ENCODE measurements at places on chromosomes 13 and 19. TPM values are rescaled to one million over a fixed set of nuclear protein-coding genes. Genes with fewer than 3 reads are reported as not detected.

DNA sequence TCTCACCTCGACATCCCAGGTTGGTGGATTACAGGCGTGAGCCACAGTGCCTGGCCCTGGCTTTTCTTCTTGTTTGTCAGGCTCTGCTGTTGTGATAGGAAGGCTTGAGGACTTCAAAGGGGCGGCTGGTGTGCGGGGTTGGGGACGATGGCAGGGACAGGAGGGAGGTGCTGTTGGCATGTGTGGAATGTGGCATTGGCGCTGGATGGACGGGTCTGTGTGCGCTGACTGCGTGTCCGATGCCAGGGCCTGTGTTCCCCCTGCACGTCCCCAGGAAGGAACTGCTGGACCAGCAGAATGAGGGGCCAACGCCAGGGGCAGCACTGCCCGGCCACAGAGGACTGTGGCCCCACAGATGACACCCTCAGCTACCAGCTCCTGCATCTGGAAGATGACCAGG lies 12.7 kb upstream of the PTBP1 start:
- DNase-seq, result no peak
- no peaks in the 10 kb centered on the region for H3K36me3 ChIP-seq
- no peak overlapping the region for H3K4me3 ChIP-seq
- H3K27me3 ChIP-seq, result no peaks in the 10 kb centered on the region
- no peak overlapping the region for H3K27ac ChIP-seq

DNA sequence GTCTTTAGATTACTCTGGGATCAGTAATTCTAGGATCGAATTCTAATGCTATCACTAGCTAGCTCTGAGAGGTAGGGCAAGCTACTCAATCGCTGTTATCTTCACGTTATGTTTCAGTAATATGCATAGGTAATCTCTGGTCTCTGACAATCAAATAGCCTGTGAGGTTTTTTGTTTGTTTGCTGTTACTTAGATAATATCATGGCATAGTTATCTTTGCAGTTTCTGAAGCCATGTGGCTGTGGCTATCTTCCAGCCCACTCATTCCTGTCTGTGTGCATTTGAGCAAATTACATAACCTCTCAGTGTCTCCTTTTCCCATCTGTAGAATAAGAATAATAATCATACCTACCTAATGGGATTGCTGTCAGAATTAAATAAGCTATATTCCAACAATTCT lies 330.2 kb downstream of the PCDH9 start:
- H3K4me1 ChIP-seq, result no peaks in the 10 kb centered on the region
- H3K27ac ChIP-seq, result no peak overlapping the region
- H3K27me3 ChIP-seq, result no peaks in the 10 kb centered on the region
- H3K4me3 ChIP-seq, result no peak overlapping the region

- H3K36me3 ChIP-seq, result no peaks in the 10 kb centered on the region
- no peak for DNase-seq
- H3K27me3 ChIP-seq, result no peaks in the 10 kb centered on the region
- H3K27ac ChIP-seq, result no peak overlapping the region
- H3K4me1 ChIP-seq, result no peaks in the 10 kb centered on the region
These were observed 2439.9 kb upstream of the PCDH20 start for GRCh38 chr13:63855457-63856118.

DNA sequence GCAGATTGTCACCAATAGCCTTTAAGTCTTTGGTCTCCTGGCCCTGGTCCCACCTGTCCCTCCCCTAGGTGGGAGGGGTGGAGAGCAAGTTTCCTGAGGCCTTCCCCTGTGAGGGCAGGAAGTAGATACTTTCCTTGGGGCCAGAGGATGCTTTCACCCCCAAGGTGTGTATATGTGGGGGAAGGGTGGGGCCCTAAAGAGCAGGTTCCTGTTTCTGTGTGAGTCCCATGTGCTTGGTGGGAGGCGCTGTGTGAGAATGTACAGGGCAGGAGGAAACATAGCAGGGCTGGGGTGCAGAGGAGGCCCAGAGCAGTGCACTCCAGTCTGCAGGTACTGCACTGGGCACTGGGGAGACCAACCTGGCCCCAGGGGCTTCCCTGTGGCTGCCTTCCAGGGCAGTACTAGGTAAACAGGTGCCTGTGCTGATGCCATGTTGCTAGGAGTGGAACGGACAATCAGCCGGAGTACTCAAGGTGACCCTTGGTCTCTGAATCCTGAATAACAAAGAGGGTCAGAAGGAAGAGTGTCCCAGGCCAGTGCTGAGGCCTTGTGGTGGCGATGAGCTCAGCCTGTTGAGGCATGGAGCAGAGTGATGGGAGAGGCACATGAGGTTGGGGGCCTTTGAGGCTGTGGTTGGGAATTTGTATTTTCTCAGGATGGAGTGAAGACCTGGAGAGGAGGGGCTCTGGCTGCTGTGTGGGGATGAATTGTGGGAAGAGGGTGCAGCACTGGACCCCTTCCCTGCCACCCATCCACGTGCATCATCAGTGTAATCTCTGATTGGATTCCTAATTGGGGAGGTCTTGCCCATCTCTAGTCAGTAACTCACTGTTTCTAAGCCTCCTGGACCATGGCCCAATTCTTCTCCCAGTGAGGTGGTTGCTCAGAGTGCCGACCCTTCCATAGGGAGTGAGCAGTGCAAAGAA lies 5.1 kb downstream of the EGLN2 start:
- DNase-seq, result no peak
- peak overlapping the region; percentile 13 for H3K27ac ChIP-seq
- no peaks in the 10 kb centered on the region for H3K27me3 ChIP-seq
- no peaks in the 10 kb centered on the region for H3K36me3 ChIP-seq

- DNase-seq, result peak; percentile 37
- no peaks in the 10 kb centered on the region for H3K27me3 ChIP-seq
- H3K27ac ChIP-seq, result no peak overlapping the region
- H3K4me3 ChIP-seq, result no peak overlapping the region
- H3K4me1 ChIP-seq, result peaks cover 11% of the 10 kb centered on the region
These were observed 475.7 kb downstream of the UQCRFS1 start for GRCh38 chr19:28737021-28737895.

DNA sequence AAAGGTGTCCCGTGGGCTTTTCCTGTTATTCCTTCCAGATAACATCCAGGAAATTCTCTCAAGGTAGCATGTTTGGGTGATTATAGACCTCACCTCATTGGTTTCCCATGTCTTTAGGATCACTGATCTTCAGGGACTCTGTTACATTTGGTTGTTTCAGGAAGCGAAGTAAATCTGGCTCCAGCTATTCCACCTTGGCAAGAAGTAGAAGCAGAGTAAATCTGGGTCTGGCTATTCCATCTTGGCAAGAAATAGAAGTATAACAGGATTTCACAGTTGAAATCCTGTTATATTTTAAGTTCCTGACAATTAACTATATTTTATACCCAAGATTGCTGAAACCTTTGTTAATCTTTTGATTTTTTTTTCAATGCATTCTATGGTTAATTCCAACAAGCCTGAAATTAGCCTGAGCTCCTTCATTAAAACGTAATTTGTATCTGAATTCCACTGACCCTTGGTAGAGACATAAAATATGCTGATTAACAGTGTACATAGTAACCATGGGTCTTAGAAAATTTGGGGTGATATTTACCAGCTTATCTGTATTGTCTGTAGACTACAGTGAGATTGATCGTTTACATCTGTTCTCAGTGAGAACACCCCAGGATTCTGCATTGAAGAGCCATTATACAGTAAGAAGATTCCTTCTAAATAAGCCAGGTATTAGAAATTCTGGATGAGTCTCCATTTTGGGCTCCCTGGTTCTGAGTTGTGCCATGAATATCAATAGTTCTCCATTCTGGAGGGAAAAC lies 267.6 kb upstream of the SLITRK6 start:
- no peak overlapping the region for H3K4me3 ChIP-seq
- H3K36me3 ChIP-seq, result no peaks in the 10 kb centered on the region
- no peak for DNase-seq
- no peaks in the 10 kb centered on the region for H3K4me1 ChIP-seq
- H3K27ac ChIP-seq, result no peak overlapping the region
- no peaks in the 10 kb centered on the region for H3K27me3 ChIP-seq

DNA sequence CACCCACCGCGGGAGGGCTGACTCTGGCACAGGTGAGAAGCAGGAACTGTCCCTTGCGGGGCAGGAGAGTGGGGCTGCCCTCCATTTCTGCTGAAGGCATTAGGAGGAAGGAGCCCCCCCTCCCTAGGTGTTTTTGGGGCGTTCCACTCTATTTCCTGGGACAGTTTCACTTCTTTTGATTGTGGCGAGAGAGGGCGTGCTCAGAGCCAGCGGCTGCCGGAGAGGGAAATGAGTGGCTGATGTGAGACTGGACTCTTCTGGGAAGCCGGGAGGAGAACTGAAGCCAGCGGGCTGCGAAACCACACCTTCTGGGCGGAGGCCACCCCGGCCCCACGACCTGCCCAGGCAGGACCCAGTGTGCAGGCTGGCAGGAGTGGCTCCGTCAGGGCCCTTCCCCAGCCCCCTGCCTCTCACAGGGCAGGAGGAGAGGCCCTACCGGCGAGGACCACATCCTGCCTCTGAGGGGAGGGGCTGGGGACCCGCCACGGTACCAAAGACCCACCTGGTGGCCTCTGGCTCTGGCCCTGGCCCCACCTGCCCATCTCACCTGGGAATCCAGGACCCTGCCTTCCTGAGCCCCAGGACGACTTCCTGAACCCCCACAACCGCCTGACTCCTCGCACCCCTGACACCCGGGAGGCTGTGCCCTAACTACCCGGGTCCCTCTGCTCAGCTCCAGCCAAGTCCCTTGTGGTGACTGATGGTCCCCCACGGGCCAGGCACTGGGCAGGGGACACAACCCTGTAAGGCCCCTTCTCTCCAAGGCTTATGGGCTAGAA lies 25.9 kb downstream of the MPND start:
- no peaks in the 10 kb centered on the region for H3K36me3 ChIP-seq
- H3K4me1 ChIP-seq, result peaks cover 17% of the 10 kb centered on the region
- no peak overlapping the region for H3K4me3 ChIP-seq
- H3K27ac ChIP-seq, result peak overlapping the region; percentile 79
- no peaks in the 10 kb centered on the region for H3K27me3 ChIP-seq

- no peak for DNase-seq
- no peaks in the 10 kb centered on the region for H3K27me3 ChIP-seq
- no peak overlapping the region for H3K4me3 ChIP-seq
- no peaks in the 10 kb centered on the region for H3K4me1 ChIP-seq
- H3K27ac ChIP-seq, result no peak overlapping the region
These were observed 165.5 kb downstream of the NBEA start for GRCh38 chr13:35107535-35107934.

DNA sequence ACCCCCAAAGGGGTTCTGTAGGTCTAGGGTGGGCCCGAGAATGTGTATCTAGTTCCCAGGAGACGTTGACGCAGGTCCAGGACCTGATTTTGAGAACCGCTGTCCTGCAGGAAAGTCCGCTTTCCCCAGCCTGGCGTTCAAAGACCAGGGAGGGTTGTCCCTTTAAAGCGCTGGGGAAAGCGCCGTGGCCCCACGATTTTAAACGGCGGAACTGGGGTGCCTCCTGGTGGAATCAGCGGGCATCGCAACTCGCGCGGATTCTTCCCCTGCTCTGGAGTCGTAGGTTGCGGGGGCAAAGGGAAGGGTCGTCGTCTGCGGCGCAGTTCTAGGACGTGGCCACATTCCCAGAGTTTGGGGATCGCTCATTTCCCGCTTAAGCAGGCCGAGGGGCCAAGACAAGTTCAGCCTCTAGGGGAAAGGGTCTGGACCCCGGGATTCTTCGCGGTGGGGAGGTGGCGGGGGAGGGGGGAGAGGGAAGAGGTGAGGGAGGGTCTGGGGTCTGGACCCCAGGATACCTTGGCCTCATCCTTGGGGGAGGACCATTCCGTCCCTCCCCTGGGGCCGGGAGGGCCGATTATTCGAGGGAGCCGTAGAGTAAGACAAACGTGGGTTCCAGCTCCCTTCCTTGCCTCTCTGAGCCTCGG lies 7.7 kb downstream of the PNMA8B start:
- peaks cover 67% of the 10 kb centered on the region for H3K27me3 ChIP-seq
- peak; percentile 91 for DNase-seq
- H3K36me3 ChIP-seq, result no peaks in the 10 kb centered on the region
- no peak overlapping the region for H3K27ac ChIP-seq
- H3K4me3 ChIP-seq, result peak overlapping the region; percentile 49

- H3K36me3 ChIP-seq, result no peaks in the 10 kb centered on the region
- DNase-seq, result no peak
- no peaks in the 10 kb centered on the region for H3K27me3 ChIP-seq
- no peak overlapping the region for H3K27ac ChIP-seq
- no peak overlapping the region for H3K4me3 ChIP-seq
- H3K4me1 ChIP-seq, result no peaks in the 10 kb centered on the region
These were observed 1551.9 kb downstream of the EFNB2 start for GRCh38 chr13:104983601-104984000.

GRCh38 chr19:11513946-11514345 lies 8.3 kb upstream of the ZNF653 start:
- no peak overlapping the region for H3K4me3 ChIP-seq
- H3K27ac ChIP-seq, result no peak overlapping the region
- H3K27me3 ChIP-seq, result no peaks in the 10 kb centered on the region
- H3K4me1 ChIP-seq, result no peaks in the 10 kb centered on the region
- no peak for DNase-seq

- H3K27ac ChIP-seq, result no peak overlapping the region
- no peak for DNase-seq
- H3K4me3 ChIP-seq, result no peak overlapping the region
- no peaks in the 10 kb centered on the region for H3K36me3 ChIP-seq
- no peaks in the 10 kb centered on the region for H3K4me1 ChIP-seq
These were observed 8.9 kb downstream of the IGFL3 start for GRCh38 chr19:46115396-46116106.

- no peak overlapping the region for H3K27ac ChIP-seq
- DNase-seq, result peak; percentile 34
- peaks cover 45% of the 10 kb centered on the region for H3K4me1 ChIP-seq
- no peaks in the 10 kb centered on the region for H3K36me3 ChIP-seq
- no peak overlapping the region for H3K4me3 ChIP-seq
These were observed 117.2 kb downstream of the IRS2 start for GRCh38 chr13:109669234-109669612.

GRCh38 chr13:20188667-20189553 lies 3.8 kb downstream of the GJB2 start:
- H3K4me1 ChIP-seq, result peaks cover 16% of the 10 kb centered on the region
- no peak overlapping the region for H3K27ac ChIP-seq
- no peaks in the 10 kb centered on the region for H3K36me3 ChIP-seq

DNA sequence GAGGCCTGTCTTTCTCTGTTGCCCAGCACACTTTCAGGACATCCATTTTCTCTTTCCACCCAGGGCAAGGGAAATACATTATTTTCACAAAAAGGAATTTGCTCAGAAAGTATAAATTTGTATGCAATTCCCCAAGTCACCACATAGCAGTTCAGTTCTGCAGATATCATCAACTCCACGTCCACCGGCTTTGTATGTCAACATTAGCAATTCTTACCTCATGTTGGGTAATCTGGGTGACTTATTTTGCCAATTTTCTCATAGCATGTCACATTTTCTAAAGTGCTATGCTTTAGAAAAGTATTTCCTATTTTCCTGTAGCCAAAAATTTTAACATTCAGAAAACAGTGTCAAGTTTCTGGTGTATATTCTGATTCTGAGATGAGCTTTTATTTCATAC lies 501.8 kb downstream of the EFNB2 start:
- no peak for DNase-seq
- H3K27me3 ChIP-seq, result no peaks in the 10 kb centered on the region
- no peaks in the 10 kb centered on the region for H3K36me3 ChIP-seq
- no peak overlapping the region for H3K27ac ChIP-seq
- no peak overlapping the region for H3K4me3 ChIP-seq
- no peaks in the 10 kb centered on the region for H3K4me1 ChIP-seq

GRCh38 chr13:101774393-101774792 lies 321.9 kb downstream of the ITGBL1 start:
- H3K4me3 ChIP-seq, result no peak overlapping the region
- H3K27ac ChIP-seq, result no peak overlapping the region
- H3K27me3 ChIP-seq, result no peaks in the 10 kb centered on the region
- no peaks in the 10 kb centered on the region for H3K36me3 ChIP-seq
- no peaks in the 10 kb centered on the region for H3K4me1 ChIP-seq

Gene FFAR3
- not detected for total RNA-seq

Gene MPHOSPH8
- 6.4 TPM for total RNA-seq

Gene STAP2
- total RNA-seq, result 6.8 TPM

Gene MRPS12
- 23.9 TPM for total RNA-seq

Gene ZNF222
- 12.9 TPM for total RNA-seq

Gene SPRED3
- total RNA-seq, result 4.6 TPM

Gene ADGRE2
- total RNA-seq, result 0.34 TPM

Gene NCCRP1
- total RNA-seq, result 1.0 TPM

Gene ZNF66
- 29.5 TPM for total RNA-seq

Gene FGF22
- total RNA-seq, result 0.37 TPM
